HEK293T (cell line): ENCODE measurements at places on chromosomes 7 and 10.

- DNase-seq: no peak
Observed at GRCh38 chr10:14123139-14123538, 207.6 kb downstream of the FRMD4A start.

- no peak for DNase-seq
Observed at GRCh38 chr7:149670288-149670687, 103.1 kb downstream of the ZNF467 start.

DNA sequence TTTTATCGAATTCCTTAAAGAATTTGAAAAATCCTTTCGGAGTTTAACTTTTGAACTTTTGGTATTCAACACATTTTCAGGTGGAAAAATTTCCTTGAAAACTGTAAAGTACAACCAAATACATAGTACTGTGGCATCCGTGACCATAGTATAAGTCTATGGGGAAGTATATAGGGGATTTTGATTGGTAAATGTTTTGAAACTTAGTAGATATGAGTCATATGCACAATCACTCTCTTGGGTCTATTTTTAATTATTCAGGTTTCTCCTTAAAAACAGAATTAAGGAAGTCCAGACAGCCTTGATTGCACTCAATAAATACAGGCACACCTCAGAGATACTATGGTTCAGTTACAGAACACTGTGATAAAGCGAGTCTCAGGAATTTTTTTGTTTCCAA, 64.2 kb downstream of the AVL9 start:
- DNase-seq: no peak

DNA sequence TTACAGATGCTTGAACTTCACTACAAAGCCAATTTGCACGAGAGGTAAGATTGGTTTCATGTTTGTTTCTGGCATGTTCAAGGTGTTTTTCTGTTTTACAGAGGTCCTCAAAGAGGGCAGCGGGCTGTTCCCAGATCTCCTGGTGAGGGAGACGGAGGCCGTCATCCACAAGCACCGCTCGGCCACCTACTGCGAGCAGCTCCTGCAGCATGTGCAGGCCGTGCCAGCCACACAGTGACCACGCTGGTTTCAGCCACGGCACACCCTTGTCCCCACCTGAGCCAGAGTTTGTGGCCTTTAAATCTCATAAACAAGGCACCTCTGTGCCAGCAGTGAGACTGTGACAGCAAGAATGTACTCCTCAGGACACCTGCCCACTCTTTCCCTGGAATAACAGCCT, 46.9 kb upstream of the SUN1 start:
- no peak for DNase-seq

DNA sequence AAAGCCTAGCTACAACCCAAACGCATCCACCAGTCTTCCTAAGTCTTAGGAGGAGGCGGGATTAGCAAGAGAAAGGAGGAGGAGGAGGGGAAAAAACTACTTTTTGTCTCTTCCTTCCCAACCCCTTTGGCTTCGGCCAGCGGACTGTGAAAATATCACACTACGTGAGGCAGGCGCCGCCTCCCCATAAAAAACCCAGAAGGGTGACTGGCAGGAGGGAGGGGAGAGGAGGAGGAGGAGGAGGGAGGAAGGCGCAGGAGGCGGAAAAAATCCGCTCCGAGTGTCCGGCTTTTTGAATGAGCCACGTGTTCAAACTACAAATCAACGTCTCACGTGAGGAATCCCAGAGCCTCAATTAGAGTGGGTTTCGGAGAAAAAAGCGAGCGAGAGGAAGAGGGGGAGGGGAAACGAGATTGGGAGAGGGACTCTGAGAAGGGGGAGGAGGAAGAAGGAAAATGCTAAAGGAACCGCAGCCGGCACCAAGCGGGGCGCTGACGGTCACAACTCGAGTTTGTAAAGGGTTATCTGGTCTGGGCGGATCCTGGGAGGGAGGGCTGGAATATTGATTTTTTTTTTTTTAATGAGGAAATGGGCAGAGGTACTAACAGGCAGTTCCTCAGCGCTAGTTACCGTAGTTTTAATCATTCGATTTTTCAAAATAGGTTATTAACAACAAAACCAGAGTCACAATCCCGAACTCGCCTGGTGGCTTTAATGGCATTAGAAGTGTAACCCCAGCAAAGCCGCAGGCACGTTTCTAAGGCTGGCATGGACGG, at the start of gene IGF2BP3:
TSS of gene IGF2BP3 (minus strand) at position 162 of the 776 bp plus-strand sequence. CDS start 381 bp downstream, outside the sequence.
- DNase-seq: peak; percentile 60

GRCh38 chr7:140021603-140022002, 41.1 kb downstream of the PARP12 start:
- no peak for DNase-seq

GRCh38 chr10:99266383-99266782, 30.7 kb upstream of the HPSE2 start:
- DNase-seq: no peak

GRCh38 chr7:151732834-151733592, 143.9 kb downstream of the PRKAG2 start:
- no peak for DNase-seq

- DNase-seq: no peak
Observed at GRCh38 chr10:10796774-10797415, 220.8 kb upstream of the CELF2 start.

GRCh38 chr10:132458586-132459300, 61.7 kb downstream of the PWWP2B start:
- peak; percentile 89 for DNase-seq

DNA sequence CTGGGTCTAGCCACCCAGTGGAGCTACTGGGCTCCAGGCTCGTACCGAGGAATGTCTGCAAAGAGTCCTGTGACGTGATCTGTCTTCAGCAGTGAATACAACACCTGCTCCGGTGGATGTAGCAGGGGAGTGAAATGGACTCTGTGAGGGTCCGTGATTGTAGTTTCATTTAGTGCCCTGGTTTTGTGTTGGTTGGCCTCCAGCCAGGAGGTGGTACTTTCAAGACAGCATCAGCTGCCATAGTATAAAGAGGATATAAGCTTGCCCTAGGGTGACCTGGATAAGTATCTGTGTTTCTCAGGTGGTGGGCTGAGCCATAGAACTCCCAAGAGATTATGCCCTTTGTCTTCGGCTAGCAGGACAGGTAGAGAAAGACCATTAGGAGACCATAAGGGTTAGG, 24.6 kb upstream of the WNT2 start:
- no peak for DNase-seq

GRCh38 chr7:129494041-129494440, 8.3 kb upstream of the SMKR1 start:
- DNase-seq: no peak

DNA sequence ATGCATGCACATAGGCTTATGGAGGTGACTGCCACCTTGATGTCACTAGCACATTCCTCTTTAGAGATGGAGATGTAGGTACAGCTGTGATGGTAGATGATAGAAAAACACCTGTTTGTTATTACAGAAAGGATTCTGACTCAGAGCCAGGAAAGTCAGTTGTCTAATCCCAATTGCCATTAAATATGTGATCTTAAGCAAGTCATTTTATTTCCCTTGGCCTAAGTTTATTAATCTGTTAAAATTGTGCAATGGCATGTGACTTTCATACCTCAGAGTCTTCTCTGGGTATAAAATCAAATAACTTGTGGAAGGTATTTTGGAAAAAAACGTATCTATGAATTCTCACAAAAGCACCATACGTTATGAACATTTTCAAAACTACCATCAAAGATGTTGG, 123.9 kb upstream of the BET1 start:
- DNase-seq: no peak

DNA sequence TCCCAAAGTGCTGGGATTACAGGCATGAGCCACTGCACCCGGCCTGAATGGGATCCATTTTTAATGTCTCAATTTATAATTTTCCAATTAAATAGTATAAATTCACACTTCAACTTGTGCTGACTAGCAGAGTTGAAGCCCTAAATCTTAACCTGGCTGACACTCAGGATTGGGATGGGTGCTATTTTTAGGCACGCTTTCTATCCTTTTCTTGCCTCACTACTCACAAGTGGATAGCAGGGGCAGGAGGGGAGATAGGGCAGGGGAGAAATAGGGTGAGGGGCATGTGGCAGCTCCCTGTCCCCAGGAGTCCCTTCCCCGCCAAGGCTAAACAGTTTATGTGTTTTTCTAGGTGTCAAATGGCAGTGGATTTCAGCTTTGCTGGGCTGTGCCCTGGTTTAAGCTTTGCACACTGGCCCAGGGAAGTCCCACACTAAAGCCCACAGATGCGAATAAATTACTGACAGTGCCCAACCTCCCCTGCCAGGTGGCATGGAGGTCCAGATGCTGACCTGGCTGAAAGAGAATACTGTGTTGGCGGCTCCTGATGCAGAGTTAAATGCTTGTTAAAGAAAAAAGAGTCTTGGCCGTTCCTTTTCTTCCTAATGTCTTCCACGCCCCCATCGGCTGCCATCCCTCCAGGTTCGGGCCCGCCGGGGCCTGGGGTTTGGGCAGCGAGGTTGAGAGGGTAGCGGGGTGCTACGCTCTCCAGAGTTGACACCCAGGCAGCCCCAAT, 36.2 kb upstream of the EFCAB10 start:
- no peak for DNase-seq

GRCh38 chr7:46970476-46970875, 611.4 kb downstream of the TNS3 start:
- no peak for DNase-seq

DNA sequence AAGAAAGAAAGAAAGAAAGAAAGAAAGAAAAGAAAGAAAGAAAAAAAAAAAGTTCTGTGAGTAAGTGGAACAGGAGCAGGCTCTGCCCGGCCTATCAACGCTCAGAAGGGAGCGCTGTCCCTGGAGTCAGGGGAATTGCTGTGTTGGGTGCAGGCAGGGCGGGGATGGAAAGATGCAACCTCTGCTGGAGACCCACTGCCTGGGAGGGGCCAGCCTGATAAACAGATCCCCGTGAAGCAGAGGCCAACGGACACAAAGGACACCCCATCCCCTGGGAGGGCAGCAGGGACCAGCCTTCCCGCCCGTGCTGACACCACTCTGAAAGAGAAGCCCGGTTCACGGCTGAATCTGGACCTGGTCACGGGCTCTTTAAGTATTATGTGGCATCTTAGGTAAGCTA, 54.5 kb downstream of the TCERG1L start:
- DNase-seq: no peak

GRCh38 chr7:144854839-144855424, 19.1 kb upstream of the TPK1 start:
- peak; percentile 58 for DNase-seq

DNA sequence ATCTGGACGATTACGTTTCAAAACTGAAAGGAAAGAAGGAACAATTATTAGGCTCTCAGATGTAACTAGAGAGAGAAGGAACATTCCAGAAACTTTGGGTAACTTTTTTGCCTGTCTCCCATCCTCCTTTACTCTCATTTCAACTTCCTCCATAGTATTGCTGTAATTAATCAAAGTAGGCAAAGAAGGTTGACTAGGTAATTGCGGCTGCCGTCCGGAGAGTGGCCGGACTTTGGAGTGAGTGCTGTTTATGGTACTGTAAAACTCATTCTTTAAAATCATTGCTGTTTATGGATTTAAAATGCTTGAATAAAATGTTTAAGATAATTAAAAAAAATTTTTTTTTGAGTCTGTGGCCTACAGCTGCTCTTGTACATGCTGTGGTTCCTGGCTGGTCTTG, 56.4 kb downstream of the RBM33 start:
- no peak for DNase-seq

GRCh38 chr7:5619419-5620130, 161.9 kb downstream of the RNF216 start:
- DNase-seq: no peak

GRCh38 chr7:117101026-117101425, 147.7 kb downstream of the ST7 start:
- DNase-seq: no peak

- no peak for DNase-seq
Observed at GRCh38 chr7:158760936-158761335, 56.3 kb upstream of the NCAPG2 start.

GRCh38 chr10:69409176-69409495, 7.6 kb downstream of the TACR2 start:
- no peak for DNase-seq

DNA sequence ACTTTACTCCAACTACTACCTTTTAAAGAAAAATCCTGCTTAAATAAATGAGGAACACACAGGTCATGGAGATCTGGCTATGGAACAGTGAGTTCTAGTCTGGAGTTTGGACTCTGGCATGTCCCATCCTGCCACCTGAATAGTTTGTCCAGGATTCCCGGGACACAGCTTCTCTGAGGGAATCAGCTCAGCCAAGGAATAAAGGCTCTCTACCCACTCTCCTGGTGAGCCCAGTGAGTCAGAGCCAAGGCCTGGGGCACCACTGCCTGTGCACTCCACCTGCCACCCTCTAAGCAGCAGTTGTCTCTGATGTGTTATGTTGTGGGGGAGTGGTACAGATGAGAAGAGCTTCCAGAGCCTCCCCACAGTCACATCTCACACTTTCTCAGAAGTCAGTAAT, 113.5 kb downstream of the HTR5A start:
- no peak for DNase-seq

DNA sequence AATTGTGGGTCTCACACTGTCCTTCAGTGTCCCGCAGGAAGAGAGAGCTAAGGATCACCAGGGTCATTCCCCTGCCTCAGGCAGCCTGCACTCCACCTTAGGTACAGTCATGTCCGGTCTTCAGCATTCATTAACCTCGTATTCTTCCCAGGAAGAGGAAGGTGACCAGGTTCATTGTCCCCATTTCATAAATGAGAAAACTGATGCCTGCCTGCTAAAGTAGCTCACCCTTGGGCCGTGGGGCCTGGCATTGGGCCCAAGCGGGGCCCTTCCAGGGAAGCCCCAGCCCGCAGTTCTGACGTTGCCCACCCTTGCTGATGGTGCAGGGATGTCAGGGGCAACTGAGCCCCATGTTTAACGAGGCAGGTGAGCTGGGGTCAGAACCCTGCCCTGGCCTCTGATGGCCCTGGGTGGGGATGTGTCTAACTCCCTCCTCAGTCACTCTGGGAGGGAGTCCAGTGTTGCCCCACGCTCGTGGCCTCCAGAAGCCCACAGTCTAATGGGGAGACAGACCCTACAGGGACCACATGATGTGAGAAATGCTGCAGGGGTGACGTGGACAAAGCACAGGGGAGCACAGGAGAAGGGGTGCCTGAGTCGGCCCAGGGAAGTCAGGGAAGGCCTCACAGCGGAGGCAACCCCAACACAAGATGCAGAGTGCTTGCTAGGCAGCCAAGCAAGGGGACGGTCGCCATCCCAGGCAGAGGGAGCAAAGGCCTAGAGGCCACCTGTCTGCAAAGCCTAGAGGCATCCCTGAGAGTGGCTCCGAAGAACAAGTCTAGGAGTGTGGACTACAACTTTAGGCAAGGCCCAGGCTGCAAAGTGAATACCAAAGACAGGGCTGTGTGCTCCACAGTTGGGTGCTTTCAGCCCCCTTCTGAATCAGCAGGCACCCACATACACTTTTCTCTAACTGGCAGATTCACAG, 25.1 kb downstream of the DDIT4 start:
- DNase-seq: no peak

DNA sequence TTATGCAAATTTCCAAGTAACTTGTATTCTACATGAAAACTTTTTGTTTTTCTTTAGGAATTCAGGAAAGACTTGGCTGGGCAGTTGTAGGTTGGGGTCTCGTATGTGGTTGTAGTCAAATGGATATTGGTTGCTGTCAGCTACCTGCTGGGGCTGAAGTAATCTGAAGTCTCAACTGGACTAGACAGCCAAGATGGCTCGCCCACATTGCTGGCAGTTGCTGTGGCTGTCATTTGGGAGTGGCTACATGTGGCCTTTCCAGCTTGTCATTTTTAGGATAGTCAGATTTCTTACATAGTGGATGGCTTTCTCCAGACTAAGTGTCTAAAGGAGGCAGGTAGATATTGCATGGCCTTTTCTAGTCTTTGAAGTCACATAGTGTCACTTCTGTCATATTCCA, 32.6 kb downstream of the EXOC6 start:
- DNase-seq: no peak

GRCh38 chr10:121713486-121713885, 115.2 kb upstream of the FGFR2 start:
- DNase-seq: no peak
